B cell (primary cell): ENCODE measurements at places on chromosomes 13 and 19. TPM values are rescaled to one million over a fixed set of nuclear protein-coding genes. Genes with fewer than 3 reads are reported as not detected.

GRCh38 chr13:100392709-100393630 lies 195.6 kb downstream of the GGACT start:
- no peak for DNase-seq

- DNase-seq, result no peak
Observed at GRCh38 chr13:100106705-100107104, 17.8 kb downstream of the PCCA start.

The FXYD3 gene
- total RNA-seq, result not detected in 2 replicates

- DNase-seq, result no peak
Observed at GRCh38 chr13:45630791-45631190, 15.3 kb upstream of the ERICH6B start.

The ZNF793 gene
- 12.2 and 12.7 TPM in 2 replicates for total RNA-seq

DNA sequence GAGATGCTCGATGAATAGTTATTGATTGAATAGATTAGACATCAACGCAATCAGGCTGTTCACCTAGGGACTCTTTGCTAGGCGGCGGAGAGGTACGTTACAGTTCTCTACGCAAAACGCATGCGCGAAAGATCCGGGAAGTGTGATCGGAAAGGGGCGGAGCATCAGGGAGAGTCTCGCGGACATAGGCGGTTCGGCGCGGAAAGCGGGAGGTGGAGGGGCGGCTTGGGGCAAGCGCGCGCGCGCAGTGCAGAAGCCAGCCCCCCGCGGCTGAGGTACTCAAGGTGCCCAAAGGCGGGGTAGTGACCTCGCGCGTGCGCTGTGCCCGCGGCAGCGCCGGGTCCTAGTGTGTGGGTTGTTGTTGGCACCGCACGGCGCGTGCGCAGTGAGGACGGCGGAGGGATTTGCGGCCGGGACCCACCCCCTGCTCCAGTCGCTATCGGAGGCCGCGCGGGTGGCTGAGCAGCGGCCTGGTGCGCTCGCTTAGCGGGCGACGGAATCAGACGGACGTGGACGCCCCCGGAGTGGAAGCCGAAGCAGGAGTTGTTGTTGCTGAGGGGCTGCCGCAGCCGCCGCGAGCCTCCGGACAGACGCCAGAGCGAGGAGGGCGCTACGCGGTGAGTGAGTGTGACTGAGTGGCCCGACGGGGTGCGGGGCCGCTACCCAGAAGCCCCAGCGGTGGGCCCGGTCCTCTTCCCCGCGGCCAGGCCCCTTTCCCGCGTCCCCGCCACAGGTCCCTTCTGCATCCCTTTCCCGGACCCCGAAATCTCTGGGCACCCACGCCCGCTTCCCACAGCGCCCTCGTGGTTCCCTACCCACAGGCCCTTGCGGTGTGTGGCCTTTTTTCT lies at the start of gene SNRNP70:
SNRNP70 (plus strand) TSS at position 432 of the 848 bp plus-strand sequence. CDS start 964 bp downstream, outside the sequence.
- DNase-seq, result peak; percentile 100

GRCh38 chr13:102584434-102584833 lies 12.4 kb upstream of the TPP2 start:
- DNase-seq, result peak; percentile 20

DNA sequence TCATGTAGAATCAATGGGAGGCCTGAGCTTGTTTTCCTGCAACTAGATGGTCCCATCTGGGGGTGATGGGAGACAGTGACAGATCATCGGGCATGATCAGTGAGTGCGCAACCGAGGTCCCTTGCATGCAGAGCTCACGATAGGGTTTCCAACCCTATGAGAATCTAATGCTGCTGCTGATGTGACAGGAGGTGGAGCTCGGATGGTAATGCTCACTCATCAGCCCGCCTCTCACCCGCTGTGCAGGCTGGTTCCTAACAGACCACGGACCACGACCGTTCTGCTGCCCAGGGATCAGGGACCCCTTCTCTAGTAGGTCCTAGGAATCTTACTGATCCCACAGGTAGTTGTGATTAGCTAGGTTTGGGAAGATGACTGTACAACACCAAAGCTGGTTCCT lies 23.5 kb upstream of the GARRE1 start:
- no peak for DNase-seq

- no peak for DNase-seq
Observed at GRCh38 chr19:13033244-13033643, 38.0 kb downstream of the NFIX start.

DNA sequence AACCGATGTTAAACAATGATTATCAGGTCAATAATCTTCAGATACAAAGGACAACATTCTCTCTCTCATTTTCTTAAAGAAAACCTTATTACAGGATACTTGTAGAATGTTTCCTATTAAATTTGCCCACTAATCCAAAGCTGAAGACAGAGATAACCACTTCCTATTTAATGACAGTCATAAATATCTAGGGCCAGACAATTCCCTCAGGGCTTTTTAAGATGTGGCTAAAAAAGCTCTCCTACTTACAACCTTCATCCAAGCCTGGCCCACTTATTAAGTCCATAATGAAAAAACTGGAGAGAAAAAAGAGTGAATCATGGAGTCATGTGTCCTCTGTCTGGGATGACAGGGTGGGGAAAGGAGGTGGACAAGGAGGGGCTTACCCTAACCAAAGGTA lies 235.9 kb downstream of the KLF12 start:
- DNase-seq, result no peak

- no peak for DNase-seq
Observed at GRCh38 chr13:114015111-114015968, 41.5 kb upstream of the C13orf46 start.

- no peak for DNase-seq
Observed at GRCh38 chr19:14272623-14273022, 66.7 kb upstream of the ADGRL1 start.

DNA sequence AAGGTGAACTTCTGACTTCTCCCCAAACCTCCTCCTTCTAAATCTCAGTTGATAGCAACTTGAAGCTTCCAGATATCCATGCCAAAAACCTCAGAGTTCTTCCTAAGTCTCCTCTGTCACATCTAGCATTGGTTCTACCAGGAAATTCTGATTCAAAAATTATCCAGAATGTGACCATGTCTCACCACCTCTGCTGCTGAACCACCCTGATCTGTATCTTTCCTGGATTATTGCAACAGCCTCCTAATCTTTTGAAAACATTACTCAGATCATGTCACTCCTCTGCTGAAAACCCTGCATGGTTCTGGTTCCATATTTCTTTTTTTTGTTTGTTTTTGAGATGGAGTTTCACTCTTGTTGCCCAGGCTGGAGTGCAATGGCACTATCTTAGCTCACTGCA lies 78.7 kb upstream of the TNFSF11 start:
- no peak for DNase-seq

DNA sequence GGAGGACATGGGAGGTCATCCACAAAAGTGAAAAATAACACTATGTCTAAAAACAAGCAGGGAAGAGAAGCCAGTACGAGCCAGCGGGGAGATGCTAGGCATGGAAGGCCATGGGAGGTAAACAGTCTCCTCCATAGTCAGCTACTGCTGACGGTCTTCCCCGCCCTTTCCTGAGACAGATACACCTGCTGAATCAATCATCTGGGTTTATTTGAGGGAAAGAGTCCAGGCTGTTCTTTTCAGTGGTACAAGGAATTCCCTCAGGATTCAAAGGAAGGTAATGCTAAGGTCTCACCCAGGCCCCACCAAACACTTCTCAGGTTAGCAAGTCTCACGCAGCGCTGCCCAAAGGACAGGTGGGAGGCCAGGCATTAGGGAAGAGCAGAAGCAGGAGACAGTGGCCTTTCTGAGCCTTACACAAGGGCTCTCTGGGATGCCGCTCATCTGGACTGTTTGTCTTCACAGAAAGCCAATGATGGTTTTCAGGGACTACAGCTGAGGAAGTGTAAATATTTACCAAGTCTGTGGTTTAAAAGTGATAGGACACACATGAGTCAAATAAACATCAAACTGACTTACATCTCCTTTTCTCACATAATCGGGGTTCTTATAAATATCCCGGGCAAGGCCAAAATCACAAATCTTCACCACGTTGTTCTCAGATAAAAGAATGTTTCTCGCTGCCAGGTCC lies 173.9 kb downstream of the FLT1 start:
- no peak for DNase-seq

The PTGER1 gene
- total RNA-seq, result 0.27 TPM in 1 of 2 replicates, not detected in the other

The ZNF98 gene
- total RNA-seq, result 0.71 TPM in 1 of 2 replicates, not detected in the other

The LRRC25 gene
- total RNA-seq, result 2.4 and 2.8 TPM in 2 replicates

GRCh38 chr13:27708325-27708724 lies 84.0 kb upstream of the GSX1 start:
- DNase-seq, result no peak

The CALR3 gene
- total RNA-seq, result 0.44 TPM in 1 of 2 replicates, not detected in the other

GRCh38 chr19:48716562-48717291 lies 2.8 kb downstream of the MAMSTR start:
- no peak for DNase-seq

DNA sequence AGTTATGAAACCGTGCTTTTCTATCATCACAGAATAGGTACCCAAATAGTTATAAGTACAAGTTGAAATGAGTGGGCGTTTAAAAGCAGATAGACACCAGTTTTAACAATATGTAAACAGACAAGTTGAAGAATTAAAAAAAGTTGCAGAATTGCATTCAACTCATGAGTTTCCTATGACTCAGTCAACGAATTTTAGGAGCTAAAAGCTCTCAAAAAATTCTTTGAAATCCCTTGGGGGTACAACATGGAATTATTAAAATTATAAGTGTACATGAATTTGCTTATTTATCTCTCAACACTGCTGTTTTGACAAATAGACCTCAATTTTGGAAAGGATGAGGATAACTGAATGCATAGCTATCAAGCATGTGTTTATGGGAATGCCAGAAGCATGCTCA lies 693.4 kb downstream of the PCDH9 start:
- DNase-seq, result no peak
